ENCODE measurements at places on chromosomes 7 and 10.

DNA sequence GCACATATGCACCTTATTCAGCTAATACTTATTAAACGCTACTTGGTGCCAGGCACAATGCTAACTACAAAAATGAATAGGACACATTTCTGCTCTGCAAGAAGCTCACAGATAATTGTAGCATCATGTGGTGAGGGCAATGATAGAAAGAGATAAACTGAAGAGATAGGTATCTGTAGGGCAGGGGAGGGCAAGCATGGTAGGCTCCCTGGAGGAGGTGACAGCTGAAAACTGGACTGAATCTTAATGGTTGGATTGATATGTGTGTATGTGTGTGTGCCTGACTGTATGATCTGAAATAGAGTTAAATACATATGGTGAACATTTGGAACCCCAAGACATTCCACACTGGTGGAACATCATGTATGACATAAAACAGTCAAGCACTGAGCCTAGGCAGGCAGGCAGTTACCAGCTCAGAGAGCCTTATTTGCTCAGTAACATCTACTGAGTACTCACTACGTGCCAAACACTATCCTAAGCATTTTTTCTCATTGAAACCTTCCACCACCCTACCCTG is 4.8 kb upstream of the CEP55 start:
- no peak for DNase-seq

DNA sequence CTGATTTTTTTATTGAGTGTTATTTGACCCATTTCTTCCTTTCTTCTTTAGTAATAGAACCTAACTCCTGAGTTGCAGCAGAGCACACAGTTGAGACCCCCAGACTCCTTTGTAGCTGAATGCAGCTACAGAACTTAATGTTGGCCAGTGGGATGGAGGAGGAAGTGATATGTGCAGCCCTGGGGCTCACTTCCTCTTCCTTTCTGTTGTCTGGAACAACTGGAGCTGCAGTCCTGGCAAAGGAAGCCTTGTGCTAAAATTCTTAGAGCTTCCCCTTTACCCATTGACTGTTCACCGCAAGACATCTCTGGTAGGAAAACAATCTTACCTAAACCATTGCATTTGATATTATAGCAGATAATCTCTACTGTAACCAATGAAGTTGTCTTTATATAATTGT is 86.6 kb downstream of the ITGB8 start:
- no peak for DNase-seq

GRCh38 chr7:55774327-55775050 is 88.1 kb downstream of the SEPTIN14 start:
- DNase-seq = no peak

- DNase-seq = no peak
Observed at GRCh38 chr10:14048930-14049613, 281.7 kb downstream of the FRMD4A start.

DNA sequence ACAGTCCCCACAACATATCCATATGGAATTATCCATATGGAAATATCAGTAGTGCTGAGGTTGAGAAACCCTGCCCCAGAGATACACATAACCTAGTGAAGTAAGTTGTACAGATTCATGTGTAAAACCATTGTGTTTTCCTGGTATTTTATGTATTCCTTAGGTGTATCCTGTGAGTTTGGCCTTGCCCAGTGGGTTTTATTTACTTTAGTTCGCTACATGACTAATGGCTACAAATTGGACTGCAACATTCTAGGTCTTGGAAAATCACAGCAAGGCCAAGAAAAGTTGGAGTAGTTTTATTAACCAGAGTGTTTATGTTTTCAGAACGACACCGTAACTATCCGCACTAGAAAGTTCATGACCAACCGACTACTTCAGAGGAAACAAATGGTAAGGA is 1.4 kb downstream of the RPS24 start:
- no peak for DNase-seq

GRCh38 chr7:146902728-146903127 is 786.1 kb downstream of the CNTNAP2 start:
- DNase-seq = no peak

GRCh38 chr10:101780818-101781654 is 2.2 kb downstream of the NPM3 start:
- peak; percentile 58 for DNase-seq

GRCh38 chr10:97570789-97571471 is 1.6 kb upstream of the ANKRD2 start:
- no peak for DNase-seq

- DNase-seq = no peak
Observed at GRCh38 chr7:73308074-73308664, 457 bp downstream of the NSUN5 start.

DNA sequence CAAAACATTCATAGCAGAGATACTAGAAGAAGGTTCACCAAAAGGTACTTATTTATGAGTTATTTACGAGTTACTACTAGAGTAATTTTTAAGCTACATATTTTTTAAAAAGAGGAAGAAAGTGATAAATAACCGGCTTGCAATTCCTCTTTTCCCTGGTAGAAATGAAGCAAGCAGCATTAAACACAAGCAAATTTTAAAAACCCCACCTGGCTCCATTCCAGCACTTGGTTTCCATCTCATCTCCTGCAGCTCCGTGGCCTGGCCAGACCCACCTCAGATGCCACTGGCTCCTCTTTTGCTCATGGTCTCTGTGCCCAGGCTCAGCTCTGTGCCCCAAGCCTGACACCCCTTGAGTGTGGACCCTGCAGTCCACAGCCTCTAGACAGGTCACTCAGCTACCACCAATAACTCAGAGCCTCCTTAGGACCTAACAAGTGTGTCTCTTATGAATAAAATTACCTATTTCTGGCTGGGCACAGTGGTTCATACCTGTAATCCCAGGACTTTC is 479.5 kb downstream of the TNS3 start:
- DNase-seq = no peak

GRCh38 chr7:158073845-158074840 is 513.5 kb downstream of the PTPRN2 start:
- DNase-seq = no peak

GRCh38 chr7:92696584-92696983 is 106.4 kb upstream of the FAM133B start:
- no peak for DNase-seq

DNA sequence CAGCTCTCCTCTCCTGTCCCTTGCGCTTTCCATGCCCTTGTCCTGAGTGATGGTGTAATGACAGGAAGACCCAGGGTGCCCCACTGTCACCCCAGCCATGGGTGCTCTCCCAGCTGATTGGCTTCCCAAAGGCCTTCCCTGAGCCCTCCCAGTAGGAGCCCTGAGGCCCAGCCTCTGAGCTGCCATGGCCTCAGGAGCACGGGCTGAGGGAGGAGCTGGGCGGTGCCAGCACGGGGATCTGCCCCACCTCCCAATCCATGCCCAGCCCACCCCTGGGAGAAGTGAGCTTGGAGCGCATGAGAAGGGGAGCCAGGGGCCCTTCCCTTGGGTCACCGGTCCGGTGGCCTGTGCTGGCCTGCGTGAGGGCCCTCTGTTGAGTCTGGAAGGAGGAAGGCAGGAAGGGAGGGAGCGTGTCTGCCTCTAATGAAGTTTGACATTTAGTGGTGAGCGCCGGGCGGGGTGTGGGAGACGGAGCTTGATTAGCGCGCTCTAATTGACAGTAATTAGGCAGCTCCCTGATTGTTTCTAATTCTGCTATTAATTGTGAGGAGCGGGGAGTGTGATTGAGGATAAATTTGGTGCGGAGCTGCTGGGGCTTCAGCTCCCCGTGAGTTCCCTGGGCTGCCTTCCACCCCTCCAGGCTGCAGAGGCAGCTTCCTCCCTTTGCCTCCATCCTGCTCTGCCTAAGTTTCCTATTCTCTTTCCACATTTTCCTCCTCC is 28.3 kb downstream of the GBX1 start:
- DNase-seq = no peak

DNA sequence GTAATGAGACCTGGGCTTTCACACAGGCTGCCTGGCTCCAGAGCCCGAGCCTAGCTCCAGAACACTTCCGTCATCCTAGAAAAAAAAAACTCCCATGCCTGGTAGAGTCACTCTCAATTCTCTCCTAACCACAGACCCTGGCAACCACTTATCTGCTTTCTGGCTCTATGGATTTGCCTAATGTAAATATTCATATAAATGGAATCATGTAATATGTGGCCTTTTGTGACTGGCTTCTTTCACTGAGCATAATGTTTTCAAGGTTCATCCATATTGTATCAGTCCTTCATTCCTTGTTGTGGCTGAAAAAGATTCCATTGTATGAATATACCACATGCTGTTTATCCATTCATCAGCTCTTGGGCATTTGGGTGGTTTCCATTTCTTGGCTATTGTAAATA is 167.7 kb upstream of the MKLN1 start:
- no peak for DNase-seq

DNA sequence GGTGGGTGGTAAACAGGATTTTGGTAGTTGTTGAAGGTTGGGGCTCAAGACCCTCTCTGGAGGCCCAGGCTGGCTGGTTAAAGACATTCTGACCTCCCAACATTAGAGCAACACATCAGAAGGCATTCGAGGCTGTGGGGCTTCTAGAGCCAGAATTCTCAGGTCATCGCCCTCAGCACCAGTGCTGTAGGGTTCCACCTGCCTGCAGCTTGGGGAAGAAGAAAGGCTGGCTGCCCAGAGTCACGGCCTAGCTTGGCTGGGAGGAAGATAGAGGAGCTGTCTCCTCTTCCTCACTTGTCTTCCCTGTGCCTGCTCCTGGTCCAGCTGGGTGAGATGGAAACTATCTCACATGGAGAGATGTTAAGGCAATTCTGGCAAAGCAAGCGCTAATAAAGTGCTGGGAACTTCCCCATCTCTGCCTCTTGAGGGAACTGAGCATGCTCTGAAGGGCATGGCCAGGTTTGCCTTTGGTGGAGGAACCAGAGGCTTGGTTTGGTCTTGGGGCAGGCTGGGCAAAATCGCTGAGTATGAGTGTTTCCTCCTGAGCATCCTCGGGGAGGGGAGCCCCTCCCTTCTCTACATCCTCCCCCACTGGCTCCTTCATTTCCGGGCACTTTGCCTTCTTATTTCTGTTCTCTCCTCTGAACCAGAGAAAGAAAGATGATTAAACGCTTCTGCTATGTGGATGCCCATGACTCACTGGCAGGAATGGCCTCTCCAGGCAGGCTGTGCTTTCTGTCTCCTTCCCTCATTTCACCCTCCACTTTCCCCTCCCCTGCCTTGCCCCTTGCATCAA is 509.0 kb upstream of the PODXL start:
- no peak for DNase-seq

- DNase-seq = no peak
Observed at GRCh38 chr7:142383841-142384492, 126.1 kb upstream of the PRSS58 start.

GRCh38 chr10:99784016-99784726 is 1.7 kb downstream of the ABCC2 start:
- DNase-seq = no peak

DNA sequence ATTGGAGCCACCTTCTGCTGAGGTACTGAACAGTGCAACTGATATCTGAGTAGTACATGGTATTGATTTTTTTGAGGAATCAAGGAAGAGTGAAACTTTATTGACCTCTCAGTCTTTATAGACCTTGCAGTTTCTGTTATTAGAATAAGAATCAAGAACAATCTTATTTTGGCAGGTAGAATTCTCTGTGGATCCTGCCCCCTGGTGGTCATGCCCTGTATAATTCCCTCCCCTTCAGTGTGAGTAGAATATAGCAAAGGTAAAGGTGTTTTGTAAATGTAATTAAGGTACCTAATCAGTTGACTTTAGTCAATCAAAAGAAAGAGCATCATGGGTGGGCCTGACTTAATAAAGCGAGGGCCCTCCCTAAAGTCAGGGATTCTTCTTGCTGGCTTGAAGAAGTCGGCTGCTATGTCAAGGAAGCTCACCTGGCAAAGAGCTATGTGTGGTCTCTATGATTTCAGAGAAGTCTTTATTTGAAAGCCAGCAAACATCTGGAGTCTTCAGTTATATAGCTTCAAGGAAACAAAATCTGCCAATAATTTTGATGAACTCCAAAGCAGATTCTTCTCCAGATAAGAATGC is 142.8 kb downstream of the LSM5 start:
- DNase-seq = peak; percentile 3

DNA sequence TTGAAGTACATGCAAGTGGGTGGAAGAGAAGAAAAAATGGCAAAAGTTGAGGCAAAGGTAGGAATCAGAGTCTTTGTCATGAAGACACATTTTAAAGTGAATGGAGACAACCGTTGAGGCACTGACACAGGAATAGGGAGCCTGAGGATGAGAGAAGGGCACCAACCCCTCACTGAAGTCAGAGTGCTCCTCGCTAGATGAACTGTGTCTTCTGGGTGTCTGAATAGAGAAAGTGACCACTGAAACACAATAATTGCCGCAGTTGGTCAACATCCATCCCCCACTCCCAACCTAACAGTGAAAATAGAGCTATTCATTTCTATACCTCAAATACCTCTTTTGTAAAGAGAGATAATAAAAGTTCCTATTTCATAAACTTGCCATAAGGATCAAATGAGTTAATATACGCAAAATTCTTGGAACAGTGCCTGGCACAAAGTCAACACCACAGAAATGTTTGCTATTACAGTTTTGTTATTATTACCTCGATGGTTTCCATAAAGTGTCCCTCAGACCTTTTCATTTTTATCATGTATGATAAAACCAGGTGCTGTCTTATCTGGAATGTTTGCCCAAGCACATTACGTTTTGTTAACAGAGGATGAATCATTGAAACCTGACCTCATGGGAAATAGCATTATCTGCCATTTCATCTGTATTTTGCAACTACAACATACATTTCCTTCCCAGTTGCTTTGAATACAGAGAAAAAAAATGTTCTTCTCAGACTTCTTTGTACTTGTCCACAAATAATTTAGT is 61.8 kb upstream of the SP4 start:
- no peak for DNase-seq

DNA sequence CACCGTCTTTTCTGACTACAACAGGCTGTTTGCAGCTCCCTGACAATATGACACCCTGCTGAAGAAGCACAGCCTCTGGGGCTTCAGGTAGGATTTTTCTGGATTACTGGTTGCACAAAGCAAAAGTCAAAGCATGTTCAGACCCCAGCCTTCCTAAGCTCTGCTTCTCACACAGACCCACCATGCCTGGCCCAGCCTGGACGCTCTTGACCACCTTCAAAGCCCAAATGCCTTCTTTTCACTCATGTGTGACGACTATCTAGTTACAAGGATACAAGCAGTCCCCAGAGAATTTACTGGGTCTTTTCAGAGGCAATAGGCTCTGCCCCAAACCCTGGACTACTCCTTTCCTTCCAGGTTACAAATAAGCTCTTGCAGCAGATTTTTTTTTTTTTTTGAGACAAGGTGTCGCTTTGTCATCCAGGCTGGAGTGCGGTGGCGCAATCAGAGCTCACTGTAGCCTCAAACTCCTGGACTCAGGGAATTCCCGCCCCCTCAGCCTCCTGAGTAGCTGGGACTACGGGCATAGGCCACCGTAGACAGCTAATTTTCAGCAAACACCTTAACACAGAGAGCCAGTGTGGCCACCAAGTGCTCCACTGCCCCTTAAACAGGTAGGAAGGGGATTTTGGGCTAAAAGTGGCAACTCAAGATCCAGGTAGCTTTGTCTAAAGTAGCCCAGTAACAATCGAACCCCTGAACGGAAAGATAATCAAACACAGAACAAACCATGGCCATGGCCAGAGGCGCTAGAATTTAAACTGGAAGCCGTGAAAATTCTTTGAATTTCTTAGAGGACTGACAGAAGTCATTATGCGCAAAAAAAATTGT is 16.2 kb downstream of the SVIL start:
- DNase-seq = no peak

- DNase-seq = peak; percentile 7
Observed at GRCh38 chr10:114694752-114695151, 36.7 kb upstream of the ABLIM1 start.
